ENCODE measurements at places on chromosomes 5 and 9.

DNA sequence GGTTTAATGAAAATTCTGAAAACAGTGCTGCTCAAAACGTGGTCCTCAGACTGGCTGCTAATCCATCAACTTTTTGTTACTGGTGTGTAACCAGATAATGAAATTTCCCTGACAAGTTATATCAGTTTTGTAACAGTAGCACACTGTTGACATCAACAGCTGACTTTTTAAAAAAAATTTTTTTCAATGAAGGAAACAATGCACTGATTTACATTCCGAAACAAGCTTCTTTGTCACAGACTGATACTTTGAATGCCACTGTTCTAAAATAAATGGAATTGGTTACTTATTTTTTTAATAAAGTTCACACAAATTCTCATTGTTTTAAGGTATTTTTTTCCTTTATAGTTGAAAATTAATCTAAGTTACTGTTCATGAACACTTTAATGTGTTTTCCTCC, 169.1 kb downstream of the NIPBL start:
- DNase-seq: no peak

DNA sequence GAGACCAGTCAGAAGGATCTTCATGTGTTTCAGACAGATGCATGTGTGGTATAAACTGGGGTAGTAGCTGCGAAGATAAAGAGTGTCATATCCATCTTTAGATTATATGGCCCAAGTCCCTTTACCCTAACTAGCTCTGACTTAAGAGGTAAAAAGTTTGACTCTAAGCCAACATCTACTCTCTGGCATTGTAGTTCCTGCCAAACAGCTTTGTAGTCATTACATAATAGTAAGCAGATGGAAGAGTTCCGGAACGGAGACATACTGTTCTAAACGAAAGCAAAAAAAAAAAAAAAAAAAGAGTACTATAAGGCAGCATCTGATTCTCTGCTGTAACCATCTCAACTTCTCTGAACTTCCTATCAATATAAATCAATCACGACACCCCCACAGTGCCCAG, 48.8 kb downstream of the CEMIP2 start:
- DNase-seq: no peak

DNA sequence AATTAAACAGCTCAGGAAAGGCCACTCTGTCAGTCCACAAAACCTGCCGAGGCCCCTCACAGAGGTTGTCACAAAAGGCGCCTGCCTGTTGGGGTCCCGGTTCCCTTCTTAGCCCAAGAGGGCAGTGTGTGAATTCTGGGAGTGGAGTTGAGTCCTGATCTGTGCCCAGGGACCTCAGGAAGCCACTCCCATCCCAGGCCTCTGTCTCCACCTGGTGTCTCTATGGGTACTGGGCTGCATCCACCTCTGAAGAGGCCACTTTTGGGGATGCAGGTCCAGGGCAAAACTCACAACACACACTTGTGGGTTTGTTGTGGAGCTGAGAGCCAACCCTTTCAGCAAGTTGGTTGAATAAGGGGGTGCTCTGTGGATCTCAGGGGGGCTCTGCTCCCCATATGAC, 74.3 kb upstream of the STXBP1 start:
- DNase-seq: no peak

DNA sequence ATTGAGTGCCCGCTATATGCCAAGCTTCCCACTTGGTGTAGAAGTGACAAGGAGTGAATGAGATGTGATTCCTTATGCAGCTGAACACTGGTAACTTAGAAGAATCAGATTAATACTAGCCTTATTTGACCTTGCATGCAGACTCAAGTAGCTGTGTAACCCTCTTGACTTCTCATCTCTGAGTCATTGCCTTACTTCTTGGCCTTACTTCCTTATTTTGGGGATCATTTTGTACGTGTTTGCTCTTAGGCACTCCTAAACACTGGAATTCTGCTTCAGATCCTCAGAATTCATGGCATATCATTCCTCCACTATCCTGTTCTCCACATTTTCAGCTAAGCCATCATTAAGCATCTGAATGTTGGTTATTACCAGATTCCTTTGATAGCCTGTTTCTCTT, 948.9 kb upstream of the ARRDC3 start:
- no peak for DNase-seq

DNA sequence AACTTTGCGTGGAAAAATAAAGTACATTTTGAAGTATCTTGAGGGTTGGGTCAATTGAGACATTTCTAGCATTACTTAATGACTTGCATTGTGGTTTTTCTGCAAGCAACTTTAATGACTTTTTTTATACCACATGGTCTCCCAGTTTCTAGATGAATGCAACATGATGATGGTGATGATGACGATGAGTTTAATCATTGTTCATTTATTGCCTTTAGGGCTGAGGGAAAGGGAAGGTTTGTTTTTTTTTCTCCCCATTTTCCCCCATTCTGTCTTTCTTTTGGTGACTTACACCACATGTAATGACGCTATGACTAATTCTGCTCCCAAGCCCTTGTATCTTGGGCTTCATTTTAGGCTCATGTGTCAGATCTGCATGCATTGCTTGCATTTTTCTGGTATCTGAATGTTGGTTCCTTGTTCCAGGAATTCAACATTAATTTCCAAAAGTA, 57.7 kb upstream of the NXNL2 start:
- DNase-seq: no peak

DNA sequence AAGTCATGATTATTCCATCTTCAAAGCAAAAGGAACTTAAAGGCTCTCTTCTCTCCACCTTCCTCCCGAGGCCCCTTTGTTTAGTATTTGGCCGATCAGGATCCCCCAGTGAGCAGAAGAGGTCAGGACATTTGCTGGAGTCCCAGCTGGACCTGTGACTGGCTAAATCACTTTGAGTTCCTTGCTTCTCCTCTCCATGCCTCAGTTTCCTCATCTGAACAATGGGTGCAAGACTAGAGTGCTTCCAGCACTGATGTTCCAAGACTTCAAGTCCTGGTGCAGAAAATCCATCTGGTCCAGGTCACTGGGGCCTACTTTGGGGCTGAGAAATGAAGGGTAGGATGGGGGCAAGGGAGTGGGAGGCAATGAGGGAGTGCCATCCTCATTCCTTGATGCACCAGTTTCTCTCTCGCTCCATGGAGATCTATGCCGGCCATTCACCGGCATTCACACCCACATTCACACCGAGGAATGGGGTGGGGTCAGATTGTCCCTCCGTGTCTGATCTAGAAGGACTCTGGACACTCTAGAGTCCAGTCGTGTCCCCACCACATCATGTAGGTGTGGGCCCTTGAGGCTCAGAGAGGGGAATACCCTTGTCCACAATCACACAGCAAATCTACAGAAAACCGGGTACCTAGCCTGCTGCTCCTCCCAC, 38.7 kb upstream of the IL17B start:
- DNase-seq: no peak

DNA sequence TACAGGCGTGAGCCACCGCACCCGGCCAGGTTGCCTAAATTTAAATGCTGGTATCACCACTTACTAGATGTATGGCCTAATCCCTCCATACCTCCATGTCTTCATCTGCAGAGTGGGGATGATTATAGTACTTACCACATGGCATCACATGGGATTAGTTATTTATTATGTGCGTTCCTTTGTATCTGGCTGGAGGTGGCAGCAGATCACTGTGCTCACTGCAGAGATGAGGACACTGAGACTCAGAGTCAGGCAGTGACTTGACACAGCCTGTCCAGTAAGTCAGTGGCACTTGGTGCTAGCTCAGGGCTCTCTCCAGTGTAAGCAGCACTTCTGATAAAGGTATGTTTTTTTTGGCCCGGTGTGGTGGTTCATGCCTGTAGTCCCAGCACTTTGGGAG, 38.4 kb upstream of the HAND1 start:
- DNase-seq: no peak

DNA sequence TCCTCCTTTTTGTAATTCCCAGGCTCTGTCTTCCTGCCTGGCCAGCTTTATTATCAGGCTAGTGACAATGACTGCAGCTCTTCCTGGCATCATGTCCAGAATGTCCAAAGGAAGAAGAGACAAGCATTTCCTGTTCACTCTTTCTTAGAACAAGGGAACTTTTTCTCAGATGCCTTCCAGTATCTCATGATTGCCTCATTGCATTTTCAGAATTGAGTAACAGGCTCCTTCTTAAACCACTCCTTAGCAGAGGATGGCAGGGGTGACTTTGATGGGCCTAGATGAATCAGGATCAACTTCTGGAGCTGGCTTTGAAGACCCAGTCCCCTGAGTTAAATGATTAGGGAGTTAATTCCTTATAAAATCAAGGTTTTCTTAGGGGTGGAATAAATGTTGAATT, 92.9 kb upstream of the RASGRF2 start:
- no peak for DNase-seq

GRCh38 chr5:149049371-149049781, 13.5 kb downstream of the SH3TC2 start:
- DNase-seq: no peak

- DNase-seq: no peak
These were observed 205.8 kb downstream of the SEMA5A start for GRCh38 chr5:9340085-9340484.

GRCh38 chr9:113943112-113944009, 67.3 kb downstream of the ZNF618 start:
- DNase-seq: no peak

DNA sequence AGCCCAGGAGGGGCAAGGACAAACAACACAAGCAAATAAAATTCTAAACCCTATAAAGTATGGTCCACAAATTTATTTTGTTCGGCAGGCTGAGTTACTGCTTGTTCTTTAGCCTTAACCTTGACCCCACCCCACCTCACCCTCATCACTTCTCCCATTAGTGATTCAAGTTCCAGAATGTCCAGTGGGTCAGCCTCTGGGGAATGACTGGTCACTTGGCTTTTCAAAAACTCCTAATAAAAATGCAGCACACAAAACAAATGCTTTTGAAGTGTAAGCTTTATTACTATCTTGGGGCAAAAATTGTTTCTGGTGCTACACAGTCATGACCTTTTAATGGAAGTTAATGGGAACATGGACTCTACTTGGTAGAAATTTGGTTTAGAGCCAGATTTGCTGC, 142.1 kb downstream of the MPDZ start:
- no peak for DNase-seq

GRCh38 chr9:137306066-137306849, 4.2 kb upstream of the NRARP start:
- DNase-seq: no peak

GRCh38 chr5:168529374-168530234, 499 bp downstream of the FBLL1 start:
- DNase-seq: no peak

- no peak for DNase-seq
These were observed 12.2 kb upstream of the ALDH1B1 start for GRCh38 chr9:38380230-38380871.

GRCh38 chr5:146623009-146623408, 107.0 kb upstream of the GPR151 start:
- no peak for DNase-seq

GRCh38 chr5:17081142-17081541, 136.3 kb upstream of the BASP1 start:
- DNase-seq: no peak

DNA sequence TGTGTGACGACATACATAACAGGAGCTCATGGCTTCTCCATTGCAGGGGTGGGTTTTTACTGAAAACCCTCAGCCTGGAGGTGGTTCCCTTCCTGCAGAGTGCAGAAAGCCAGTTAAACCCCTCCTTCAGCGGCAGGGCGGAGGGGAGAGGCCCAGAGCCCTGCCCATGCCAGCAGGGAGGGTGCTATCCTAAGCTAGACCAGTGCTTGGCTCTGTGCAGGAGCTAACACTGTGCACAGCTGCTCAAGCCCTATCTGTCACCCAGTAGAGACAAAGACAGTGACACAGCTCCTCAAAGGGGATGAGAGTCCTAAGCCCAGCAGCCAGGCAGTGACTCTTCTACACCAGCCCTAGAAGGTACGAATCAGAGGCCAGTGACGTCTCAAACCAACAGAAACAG, 70.0 kb upstream of the ZSWIM6 start:
- no peak for DNase-seq

- DNase-seq: no peak
These were observed 32.2 kb downstream of the LNPEP start for GRCh38 chr5:96968074-96968473.

- no peak for DNase-seq
These were observed 76.1 kb downstream of the GRAMD2B start for GRCh38 chr5:126499278-126499677.

DNA sequence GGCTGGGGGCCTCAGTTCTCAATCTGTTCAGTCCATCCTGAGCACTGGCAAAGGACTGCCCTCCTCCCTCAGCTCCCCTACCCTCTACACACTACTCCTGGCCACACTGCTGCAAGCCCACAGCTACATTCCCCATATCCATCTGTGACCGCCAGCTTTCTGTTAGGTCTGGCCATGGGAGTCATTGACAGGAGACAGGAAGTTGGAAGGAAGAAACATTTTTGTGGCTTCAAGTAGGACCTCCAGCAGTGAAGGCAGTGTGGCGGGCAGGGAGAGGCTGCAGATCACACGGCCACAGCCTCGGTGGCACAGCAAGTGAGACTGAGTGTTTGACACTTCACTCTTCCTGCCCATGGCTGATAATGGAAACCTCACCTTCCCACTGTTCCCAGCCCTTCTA, 55.9 kb downstream of the SECISBP2 start:
- DNase-seq: no peak

DNA sequence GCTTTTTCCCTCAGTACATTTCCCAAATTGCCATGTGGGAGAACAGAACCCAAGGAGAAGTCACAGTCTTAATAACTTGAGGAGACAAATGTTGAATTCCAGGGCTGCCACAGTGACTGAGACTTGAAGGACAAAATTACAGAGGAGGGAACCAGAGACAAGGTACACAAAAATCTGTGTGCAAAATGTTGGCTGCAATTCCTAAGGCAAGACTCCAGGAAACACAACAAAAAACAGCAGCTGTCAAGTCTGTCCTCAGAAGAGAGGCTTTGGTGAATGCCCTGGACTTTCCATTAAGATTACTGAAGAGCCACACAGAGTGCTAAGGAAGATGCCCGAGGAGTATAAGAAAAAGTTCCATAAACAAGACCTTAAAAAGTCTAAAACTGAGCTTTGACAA, 21.1 kb downstream of the AP3B1 start:
- DNase-seq: no peak

DNA sequence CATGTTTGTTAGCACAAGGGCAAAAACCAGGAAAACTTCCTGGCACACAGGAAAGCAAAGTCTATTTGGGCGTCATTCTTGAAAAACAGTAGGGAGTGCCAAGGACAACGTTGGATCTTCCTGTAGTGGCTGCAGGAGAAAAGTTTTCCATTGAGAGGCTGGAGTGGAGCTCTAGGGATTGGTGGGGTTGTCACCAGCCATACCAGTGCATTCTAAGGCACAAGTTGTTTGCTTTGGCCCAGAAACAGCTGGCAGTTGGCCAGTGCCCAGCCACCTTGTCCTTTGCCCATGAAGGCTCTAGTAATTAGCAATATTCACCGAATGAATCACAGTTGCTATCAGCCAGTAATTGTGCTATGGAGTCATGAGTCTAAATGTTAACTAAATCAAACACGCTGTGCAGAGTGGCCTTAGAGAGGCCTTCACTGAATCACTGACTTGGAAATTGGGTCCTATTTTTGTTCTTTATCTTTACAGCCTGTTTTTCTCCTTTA, 26.4 kb downstream of the TNFSF15 start:
- no peak for DNase-seq

GRCh38 chr5:39716532-39717028, 291.8 kb upstream of the DAB2 start:
- DNase-seq: no peak

- DNase-seq: no peak
These were observed 40.8 kb upstream of the CLK4 start for GRCh38 chr5:178667688-178668087.

- no peak for DNase-seq
These were observed 73.1 kb downstream of the TRPM3 start for GRCh38 chr9:71048280-71048679.

- DNase-seq: no peak
These were observed 46.6 kb downstream of the ANGPTL2 start for GRCh38 chr9:127075624-127076372.

- DNase-seq: no peak
These were observed 364.4 kb upstream of the KIF2A start for GRCh38 chr5:61941637-61942036.
